Eye (tissue), 1 donor: ENCODE measurements at places on chromosomes 2 and 18.

DNA sequence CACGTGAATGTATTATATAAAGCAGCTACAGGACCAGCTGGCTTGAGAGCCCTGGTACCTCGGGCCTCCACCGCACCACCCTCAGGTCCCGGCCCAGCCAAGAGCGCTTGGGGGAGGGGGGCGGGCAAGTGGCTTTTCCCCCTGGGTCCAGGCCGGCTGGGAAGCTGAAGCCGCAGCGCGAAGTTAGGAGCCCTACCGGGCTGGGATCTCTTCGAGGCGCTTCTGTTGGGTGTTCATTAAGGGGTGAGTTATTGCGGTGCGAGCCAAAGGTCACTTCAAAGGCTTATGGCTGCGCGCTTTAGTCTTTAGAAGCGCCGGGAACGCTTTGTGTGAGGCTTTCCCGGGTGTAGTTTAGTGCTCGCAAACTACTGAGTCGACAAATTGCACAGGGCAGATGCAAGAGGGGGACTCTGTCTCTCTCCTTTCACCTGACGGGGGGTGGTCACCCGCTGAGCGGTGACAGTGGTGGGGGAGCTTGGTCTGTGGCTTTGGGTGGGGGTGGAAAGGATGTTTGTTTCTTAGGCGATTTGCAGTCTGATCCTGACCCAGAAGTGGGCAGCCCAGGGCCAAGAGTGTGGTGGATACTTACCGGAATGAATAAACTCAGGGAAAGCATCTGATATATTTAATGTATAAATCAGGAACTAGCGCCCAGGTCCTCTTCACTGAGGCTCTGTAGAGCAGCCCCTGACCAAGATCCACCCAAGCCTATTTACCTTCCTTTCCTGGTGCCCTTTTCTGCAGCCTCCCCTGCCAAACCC lies 6.0 kb downstream of the HOXD3 start:
- DNase-seq: peak; percentile 37

DNA sequence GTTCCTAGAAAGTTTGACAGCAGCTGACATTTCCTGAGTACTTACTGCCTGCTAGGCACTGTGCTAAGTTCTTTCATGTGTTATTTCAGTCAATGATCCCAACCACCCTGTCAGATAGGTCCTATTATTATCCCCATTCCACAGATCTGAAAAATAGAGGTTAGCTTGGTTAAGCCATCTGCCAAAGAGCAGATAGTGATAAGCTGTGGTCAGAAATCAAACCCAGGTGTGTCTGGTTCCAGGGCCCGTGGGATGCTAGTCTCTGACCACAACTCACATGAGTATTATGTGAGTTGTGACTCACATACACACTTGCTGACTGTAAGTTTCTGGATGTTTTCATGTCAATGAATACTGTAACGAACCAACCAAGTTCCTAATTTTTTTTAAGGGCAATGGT lies 132.0 kb upstream of the APCDD1 start:
- DNase-seq: no peak

- DNase-seq: no peak
Measured at GRCh38 chr2:108633409-108633808, 85.9 kb upstream of the RANBP2 start.

- no peak for DNase-seq
Measured at GRCh38 chr2:129762386-129763189, 216.9 kb upstream of the RAB6C start.

GRCh38 chr2:116585669-116586327 lies 1228.7 kb upstream of the DDX18 start:
- no peak for DNase-seq

GRCh38 chr2:224562831-224563230 lies 22.3 kb downstream of the CUL3 start:
- no peak for DNase-seq

DNA sequence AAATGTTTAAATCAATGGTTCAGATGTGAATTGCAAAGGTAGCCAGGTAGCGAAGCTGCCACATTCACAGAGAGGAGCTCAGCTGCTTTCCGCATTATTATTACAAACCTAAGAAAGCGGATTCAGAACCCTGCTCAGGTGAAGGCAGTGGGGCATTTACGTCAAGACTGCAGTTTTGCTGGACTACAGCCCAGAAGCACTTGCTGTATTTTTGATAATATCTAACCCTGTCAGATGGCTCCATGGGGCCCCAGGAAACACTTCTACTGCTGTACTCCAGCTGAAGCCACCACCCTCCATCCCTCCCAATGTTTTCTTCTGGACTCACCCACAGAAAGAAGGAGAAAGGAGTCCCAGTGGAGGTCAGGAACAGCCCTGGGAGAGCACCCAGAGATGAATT lies 96.9 kb downstream of the TPO start:
- no peak for DNase-seq

GRCh38 chr2:146990311-146991054 lies 854.3 kb upstream of the ACVR2A start:
- DNase-seq: no peak

GRCh38 chr2:178282075-178282815 lies 87.9 kb downstream of the OSBPL6 start:
- no peak for DNase-seq

DNA sequence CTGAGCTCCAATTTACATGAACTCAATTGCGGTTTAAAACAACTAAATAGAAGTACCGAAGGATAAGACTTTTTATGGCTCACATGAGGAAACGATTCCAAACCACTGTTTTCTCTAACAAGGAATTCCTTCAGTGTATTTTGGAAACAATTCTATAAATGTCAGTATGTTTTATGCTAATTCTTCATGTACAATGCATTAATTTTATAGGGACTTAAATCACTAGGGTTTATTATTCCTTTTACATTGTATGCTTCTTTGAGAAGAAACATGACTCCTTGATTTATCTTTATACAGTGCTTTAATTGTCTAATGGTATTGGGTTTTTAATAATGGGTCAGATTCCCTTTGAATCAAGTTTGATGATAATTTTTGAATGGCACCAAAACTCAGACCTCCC lies 566.8 kb downstream of the EPHA4 start:
- DNase-seq: no peak

GRCh38 chr2:113278073-113278741 lies 514 bp downstream of the PAX8 start:
- peak; percentile 38 for DNase-seq

GRCh38 chr2:67880291-67880761 lies 182.5 kb downstream of the C1D start:
- DNase-seq: peak; percentile 88

DNA sequence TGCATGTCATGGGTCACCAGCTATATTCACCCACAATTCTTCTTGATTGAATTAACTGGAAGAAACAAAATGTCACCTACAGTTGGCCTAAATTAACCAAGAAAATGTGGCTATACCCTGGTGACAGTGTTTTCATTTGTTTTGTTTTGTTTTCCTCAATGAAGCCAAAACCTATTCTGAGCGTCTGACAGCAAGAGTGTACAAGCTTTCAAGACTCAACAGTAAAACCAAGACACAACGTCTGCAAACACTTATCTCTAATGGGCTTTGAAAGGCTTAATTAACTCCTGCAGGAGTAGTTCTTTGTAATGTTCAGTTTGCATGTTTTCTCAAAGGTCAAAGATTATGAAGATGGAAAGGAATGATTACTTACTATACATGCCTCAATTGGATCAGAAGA lies 827.6 kb upstream of the KLHL29 start:
- peak; percentile 47 for DNase-seq

DNA sequence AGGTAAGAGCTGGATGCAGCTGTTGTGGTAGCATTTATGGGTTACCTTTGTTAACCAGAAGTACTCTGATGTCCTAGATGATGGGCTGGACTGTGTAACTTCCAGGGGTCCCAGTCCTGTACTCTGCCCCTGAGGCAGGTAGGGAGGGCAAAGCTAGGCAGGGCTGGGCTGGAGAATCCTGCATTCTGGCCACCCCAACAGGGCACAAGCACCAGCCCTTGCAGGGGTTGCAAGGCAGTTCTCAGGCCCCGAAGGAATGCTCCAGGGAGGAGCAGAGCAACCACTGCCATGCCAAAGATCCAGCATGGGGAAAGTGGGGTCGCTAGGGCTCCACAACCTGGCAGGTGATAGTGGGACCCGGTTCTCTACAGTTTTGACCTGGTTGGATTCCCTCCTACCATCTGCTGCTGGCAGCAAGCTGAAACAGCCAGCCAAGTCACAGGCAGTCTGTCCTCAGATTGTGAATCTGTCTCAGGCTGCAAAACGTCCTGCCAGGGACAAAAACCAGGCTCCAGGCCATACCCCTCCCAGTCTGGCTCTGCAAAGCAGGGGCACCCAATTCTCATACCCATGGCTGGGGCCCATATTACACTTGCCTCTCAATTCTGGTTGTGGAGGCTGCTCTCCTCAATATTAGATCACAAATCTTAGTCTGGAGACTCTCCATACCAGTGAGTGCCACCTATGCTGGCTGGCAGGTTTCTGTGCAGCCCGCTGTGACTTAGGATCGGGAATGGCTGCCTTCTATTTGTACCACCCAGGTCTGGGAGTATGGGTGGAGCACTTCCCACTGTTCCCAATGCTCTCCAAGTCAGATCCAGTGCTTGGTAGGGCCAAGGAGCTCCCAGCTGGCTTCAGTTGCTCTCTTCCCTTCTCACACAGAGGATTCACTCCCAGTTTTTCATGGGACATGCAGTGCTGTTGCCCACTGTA lies 61.1 kb downstream of the SMCHD1 start:
- no peak for DNase-seq

DNA sequence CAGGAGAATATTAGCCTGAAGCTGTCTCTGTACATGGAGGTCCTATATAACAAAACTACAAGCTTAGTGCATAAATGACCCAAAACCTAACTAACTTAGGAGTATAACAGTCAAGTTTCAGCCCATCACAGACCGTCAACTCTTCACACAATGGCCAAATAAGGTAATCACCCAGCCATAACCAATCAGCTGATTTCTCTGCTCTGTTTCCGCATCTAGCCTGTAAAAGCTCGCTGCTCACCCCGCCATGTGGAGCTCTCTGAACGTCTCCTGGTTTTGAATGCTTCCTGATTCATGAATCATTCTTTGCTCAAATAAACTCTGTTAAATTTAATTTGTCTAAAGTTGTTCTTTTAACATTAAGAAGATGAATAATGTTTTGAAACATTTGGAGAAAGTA lies 593.6 kb downstream of the TMX3 start:
- no peak for DNase-seq

DNA sequence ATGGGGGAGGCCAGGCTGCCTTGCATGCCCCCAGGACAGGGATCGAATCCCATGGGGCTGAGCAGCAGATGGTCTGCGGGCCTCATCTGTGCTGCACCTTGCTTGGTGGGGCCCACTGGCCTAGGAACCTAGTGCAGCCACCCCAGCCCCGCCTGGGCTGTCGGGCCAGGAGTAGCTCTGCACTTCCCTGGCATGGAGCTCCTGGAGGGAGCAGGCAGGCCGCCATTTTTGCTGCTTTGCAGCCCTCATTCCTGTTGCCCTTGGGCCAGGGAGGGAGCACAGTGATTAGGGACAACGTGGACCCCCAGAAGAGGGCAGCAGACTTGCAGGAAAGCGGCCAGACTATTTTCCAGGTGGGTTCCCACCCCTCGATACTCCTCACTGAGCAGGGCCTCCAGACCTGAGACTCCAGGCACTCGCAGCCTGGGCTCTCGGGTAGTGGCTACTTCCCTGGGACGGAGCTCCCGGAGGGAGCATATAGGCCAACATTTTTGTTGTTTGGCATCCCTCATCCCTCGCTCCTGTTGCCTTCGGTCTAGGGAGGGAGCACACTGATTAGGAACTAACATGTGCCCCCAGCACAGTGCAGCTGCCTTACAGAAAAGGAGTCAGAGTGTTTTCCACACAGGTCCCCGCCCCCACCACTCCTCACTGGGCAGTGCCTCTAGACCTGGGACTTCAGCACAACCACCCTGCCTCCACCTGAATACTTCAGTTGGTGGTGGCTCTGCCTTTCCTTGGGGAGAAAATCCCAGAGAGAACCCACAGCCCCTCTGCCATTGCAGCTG lies 99.5 kb downstream of the MAIP1 start:
- DNase-seq: no peak

- no peak for DNase-seq
Measured at GRCh38 chr2:226074391-226074790, 674.9 kb downstream of the NYAP2 start.

DNA sequence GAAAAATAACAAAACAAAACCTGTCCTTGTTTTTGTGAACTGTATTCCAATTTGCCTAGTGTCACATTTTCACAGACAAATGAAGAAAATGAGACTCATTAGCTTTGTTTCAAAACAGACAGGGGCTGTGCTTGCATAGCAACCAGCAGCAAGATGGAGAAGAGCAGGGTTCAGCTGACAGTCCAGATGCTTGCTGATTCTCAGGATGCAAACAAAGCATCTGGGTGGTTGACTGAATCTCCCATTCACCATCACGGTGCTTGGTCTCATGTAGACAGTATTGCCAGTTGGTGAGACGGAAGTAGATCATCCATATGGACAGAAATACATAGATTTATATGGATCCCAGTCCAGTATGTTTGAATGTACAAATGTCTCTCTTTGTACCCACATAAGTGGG lies 326.8 kb downstream of the CCDC85A start:
- no peak for DNase-seq

DNA sequence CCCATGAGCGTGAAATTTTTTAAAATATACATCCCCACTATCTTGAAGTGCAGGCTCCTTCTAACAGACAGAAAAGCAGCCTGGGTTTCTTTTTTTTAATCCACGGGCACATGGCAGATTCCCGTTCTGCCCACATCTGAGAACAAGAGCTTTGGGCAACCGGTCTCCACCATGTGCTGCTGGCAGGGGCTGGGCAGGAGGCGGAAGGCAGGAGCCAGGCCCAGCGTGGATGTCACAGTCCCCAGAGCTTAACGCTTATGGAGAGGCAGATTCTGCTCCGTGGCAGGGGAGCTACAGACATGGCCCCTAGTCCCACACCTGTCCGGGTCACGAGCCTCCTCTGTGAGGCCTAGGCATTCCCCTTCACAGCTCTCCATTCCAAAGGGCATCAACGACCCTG lies 503.0 kb upstream of the MYT1L start:
- no peak for DNase-seq

GRCh38 chr2:232527905-232528470 lies 2.0 kb downstream of the CHRND start:
- DNase-seq: no peak

- DNase-seq: no peak
Measured at GRCh38 chr2:193333539-193333938, 1138.8 kb upstream of the TMEFF2 start.

- DNase-seq: no peak
Measured at GRCh38 chr2:142840436-142840835, 37.0 kb upstream of the KYNU start.
